Activated T-helper 1 cell treated with anti-CD3 and anti-CD28 coated beads, Interleukin-12 subunit alpha, Interleukin-12 subunit beta, Interleukin-2, Interleukin-4 antibody, amounts not matched to agents 30 ng/mL and 10 ng/mL and 1 ng/mL, durations not matched to agents 14 hours and 24 hours and 36 hours (primary cell): ENCODE measurements at places on chromosomes 2 and 18. TPM values are rescaled to one million over a fixed set of nuclear protein-coding genes. Genes with fewer than 3 reads are reported as not detected.
A peak's percentile ranks its signal among the peaks of the same experiment; 100 is the strongest.

Gene GPR75
- 3.7 TPM in 2 replicates for total RNA-seq

Gene CNDP1
- not detected in 2 replicates for total RNA-seq

GRCh38 chr18:46289463-46289862 lies 185.3 kb downstream of the HAUS1 start:
- no peaks in the 10 kb centered on the region for H3K27me3 ChIP-seq
- no peaks in the 10 kb centered on the region for H3K4me1 ChIP-seq
- H3K4me3 ChIP-seq: no peak overlapping the region
- no peak for DNase-seq
- H3K36me3 ChIP-seq: no peaks in the 10 kb centered on the region
- H3K27ac ChIP-seq: no peak overlapping the region

DNA sequence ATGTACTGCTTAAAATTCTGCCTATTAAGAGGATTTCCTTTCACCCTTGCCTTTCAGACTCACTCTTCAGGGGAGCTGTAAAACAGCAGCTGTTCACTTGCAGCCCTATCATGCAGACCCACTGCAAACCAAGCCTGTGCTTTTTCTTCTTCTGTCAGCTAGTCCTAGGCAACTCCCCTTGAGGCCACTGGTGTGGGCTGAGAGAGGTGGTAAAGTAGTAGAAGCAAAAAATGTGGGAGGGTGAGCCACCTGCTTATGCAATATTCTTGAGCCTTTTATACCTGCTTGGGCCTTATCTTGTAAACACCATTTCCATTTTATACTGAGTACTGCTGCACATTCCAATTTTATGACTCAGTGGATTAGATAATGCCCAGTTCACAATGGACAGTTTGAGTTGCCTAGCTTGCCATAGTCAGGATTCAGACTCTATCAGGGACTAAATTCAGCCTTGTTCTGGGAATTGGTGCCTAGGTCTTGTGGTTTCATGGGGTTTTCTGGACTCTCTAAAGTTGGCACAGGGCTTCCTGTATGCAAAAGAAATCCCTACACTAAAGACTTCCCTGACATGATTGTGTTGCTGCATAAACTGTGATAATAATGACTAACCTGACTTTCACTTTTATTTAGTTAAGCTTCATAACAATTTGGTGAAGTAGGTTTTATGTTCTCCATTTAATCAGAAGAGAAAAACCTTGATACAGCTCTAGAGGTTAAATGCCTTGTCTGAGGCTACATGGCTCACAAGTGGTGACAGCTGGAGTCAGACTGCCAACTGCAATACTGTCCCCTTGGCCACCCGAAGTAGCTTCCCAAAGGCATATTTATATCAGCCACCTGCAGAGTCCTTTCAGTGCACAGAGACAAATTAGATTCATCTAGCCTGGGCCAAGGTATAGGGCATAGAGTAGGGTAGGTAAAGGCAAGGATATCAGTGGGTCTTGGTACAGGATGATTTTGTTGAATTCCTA lies 47.4 kb upstream of the KDM3A start:
- peaks cover 12% of the 10 kb centered on the region for H3K4me1 ChIP-seq
- H3K27me3 ChIP-seq: peaks cover 6% of the 10 kb centered on the region
- no peak for DNase-seq

DNA sequence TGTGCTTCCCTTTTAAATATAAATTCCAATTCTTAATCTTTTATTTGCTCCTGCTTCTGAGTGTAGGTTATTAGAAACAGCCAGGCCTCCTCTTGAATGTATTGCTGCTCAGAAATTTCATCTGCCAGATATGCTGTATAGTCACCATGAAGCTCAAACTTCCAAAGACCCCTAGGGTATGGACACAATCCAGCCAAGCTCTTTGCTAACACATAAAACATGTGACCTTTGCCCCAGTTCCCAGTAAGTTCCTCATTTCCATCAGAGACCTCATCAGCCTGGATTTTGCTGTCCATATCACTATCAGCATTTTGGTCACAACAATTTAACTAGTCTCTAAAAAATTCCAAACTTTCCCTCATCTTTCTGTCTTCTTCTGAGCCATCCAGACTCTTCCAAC lies 75.2 kb downstream of the MAP2 start:
- no peaks in the 10 kb centered on the region for H3K4me1 ChIP-seq
- H3K27me3 ChIP-seq: no peaks in the 10 kb centered on the region
- no peak overlapping the region for H3K27ac ChIP-seq
- DNase-seq: no peak
- H3K4me3 ChIP-seq: no peak overlapping the region
- H3K36me3 ChIP-seq: no peaks in the 10 kb centered on the region

DNA sequence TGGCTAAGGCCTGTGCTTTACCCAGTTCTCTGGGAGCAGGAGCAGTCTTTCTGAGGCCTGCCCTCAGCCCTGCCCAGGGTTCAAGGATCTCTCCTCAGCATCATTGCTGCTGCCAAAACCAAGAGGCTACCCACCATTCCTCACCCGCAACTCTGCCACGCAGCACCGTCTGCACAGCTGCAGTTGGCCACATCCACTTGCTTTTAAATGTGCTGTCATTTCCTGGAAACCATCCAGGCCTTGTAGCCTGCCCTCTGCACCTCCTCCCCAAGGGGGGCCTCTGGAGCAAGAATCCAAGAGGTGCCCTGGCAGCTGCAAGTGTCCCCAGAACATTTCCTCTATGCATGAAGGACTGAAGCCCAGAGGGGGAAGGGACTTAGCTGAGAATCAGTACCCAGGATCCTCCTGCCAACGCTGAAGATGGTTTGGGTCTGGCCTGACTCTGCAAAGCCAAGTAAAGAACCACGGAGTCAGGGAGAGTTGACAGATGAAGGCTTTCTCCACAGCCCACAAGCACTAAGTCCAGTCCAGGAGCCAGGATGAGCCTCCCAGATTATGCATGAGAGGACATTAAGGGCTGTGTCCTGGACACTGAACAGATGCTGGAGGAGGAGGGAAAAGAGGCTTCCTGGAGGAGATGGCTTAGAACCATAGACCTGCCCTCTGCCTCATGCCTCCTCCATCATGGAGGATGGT lies 14.9 kb downstream of the EMX1 start:
- no peaks in the 10 kb centered on the region for H3K4me1 ChIP-seq
- H3K36me3 ChIP-seq: no peaks in the 10 kb centered on the region
- no peak for DNase-seq
- no peak overlapping the region for H3K4me3 ChIP-seq
- H3K27ac ChIP-seq: no peak overlapping the region

DNA sequence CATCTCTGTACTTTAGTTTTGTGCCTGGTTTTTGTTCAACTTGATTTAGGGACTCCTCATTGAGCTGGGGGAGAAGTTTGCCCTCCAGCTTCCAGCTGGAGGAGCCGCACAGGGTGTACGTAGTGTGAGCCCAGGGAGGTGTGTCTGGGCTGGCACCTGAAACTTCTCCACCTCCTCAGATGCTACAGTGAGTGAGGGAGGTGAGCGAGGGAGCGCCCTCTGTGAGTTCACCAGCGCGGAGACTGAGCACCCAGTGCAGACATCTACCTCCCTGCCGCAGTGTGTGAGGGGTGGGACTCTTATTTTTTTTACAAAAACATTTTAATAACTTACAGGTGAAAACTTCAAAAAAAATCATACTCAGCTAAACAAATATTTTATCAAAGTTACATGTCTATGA lies 204.2 kb upstream of the HS6ST1 start:
- no peak overlapping the region for H3K27ac ChIP-seq
- no peak for DNase-seq
- peaks cover 3% of the 10 kb centered on the region for H3K27me3 ChIP-seq

Gene IGFBP2
- 11.1 and 12.3 TPM in 2 replicates for total RNA-seq

DNA sequence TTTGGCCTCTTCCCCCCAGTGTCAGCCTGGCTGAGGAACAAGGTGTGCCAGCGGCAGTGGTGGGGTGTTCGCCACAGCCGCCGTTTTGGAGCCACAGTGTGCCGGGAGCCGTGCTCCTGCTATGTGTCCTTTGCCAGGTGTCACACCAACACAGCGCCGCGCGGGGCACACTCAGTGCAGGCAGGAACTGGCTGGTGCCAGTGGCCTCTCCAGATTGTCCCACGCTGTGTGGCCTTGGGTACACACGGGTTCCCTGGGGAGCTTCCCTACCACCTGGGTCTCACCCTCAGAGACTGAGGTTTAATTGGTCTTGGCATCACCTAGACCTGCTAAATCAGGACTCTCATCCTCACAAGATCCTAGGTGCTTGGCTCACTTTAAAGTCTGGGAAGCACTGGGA lies 171.6 kb downstream of the LDLRAD4 start:
- peaks cover 15% of the 10 kb centered on the region for H3K4me1 ChIP-seq
- no peaks in the 10 kb centered on the region for H3K27me3 ChIP-seq
- DNase-seq: no peak
- H3K36me3 ChIP-seq: peaks cover 4% of the 10 kb centered on the region

- no peak overlapping the region for H3K4me3 ChIP-seq
- no peaks in the 10 kb centered on the region for H3K4me1 ChIP-seq
- DNase-seq: no peak
- H3K27me3 ChIP-seq: no peaks in the 10 kb centered on the region
Observed at GRCh38 chr2:3173031-3173430, 204.6 kb downstream of the EIPR1 start.

DNA sequence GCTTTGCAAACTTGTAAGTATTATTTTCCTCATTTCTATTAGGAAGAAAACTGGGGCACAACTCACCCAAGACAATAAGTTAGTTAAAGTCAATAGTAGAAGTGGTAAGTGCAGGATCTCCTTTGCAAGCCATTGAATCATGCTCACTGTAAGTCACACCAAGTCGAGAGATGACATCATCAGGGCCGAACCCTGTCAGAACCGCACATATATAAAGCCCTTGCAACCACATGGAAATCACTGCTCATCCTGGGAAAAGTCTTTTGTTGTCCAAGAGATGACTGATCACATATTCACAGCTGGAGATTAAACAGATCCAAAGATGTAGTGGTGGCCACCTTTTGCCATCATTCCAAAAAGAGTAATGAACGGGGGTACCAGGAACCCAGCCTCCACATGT lies 484.8 kb upstream of the ID2 start:
- no peak overlapping the region for H3K4me3 ChIP-seq
- peaks cover 1% of the 10 kb centered on the region for H3K36me3 ChIP-seq
- no peak for DNase-seq
- peaks cover 12% of the 10 kb centered on the region for H3K4me1 ChIP-seq
- peaks cover 16% of the 10 kb centered on the region for H3K27me3 ChIP-seq

Gene GPR39
- total RNA-seq: not detected in 2 replicates

DNA sequence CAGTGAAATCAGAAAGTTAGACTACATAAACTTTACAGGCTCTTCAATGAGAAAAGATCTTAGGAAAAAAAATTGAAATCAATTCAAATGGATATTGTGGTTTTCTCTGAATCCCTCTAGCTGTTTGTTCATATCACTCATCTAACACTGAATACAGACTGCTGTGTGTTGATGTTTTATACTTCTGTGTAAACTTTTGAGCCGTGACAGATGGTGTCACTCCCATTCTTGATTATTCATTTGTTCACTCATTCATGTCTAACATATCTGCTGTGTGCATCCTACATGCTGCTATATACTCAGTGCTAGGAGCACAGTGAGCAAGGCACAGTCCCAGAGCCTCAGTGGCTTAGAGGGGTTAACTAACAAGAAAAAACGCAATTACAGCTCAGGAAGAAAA lies 12.6 kb downstream of the KLHL23 start:
- no peaks in the 10 kb centered on the region for H3K4me1 ChIP-seq
- H3K4me3 ChIP-seq: no peak overlapping the region
- DNase-seq: no peak
- H3K36me3 ChIP-seq: peaks cover 8% of the 10 kb centered on the region
- H3K27me3 ChIP-seq: peaks cover 2% of the 10 kb centered on the region

DNA sequence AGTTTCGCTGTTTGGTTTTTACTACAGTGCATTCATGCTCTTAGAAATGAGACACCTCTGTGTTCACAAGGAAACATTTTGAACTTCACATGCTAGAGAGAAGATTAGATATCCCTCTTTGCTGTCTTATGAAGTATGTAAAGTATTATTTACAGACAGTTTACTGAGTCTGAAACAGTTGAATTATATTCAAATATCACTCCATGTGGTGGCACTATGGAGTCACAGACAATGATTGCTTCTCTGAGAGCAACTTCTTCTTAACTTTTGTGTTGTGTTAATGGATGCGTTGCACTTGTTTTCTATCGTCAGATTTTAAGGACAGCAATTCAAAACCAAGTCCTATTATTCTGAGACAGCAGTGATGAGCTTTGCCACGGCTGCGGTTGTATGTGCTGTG lies 823.6 kb downstream of the GALR1 start:
- no peaks in the 10 kb centered on the region for H3K4me1 ChIP-seq
- DNase-seq: no peak
- H3K4me3 ChIP-seq: no peak overlapping the region
- no peaks in the 10 kb centered on the region for H3K36me3 ChIP-seq
- H3K27ac ChIP-seq: no peak overlapping the region
- no peaks in the 10 kb centered on the region for H3K27me3 ChIP-seq

DNA sequence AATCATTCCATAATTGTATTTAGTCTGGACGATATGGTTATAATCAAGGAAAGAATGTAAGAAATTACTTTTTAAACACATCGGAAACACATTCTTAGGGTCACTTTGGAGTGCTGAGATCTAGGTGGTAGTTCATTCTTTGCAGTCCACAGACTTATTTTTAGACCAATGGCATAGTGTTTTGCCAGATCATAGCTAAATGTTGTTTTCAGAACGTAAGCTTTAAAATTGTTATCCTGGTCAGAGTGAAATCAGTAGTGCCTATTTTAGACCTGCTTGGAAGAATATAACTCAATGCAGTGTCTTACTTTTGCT lies 4.3 kb downstream of the MYL12A start:
- H3K27me3 ChIP-seq: peaks cover 2% of the 10 kb centered on the region
- H3K4me3 ChIP-seq: no peak overlapping the region
- H3K4me1 ChIP-seq: peaks cover 74% of the 10 kb centered on the region
- H3K36me3 ChIP-seq: peaks cover 47% of the 10 kb centered on the region
- H3K27ac ChIP-seq: peak overlapping the region; percentile 58
- DNase-seq: no peak

Gene EMILIN2
- total RNA-seq: 26.1 and 28.0 TPM in 2 replicates

DNA sequence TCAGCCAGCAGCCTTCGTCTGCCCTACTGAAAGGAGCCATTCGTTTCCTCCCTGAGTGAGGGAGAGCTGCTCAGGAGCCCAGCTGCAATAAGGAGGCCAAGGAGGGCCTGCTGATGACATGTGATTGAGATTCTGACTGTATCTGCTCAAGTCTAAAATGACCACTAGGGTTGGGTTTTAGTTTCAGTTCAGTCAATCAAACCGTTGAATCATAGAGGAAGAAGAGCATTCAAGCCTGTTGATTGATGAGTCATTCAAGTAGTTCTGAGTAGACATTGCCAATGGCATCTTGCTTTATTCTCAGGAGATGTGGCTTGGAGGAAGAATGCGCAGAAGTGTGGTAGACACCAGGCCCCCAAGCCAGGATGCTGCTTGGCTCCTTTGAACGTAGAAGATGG lies 19.9 kb upstream of the BCL2L11 start:
- H3K4me1 ChIP-seq: peaks cover 15% of the 10 kb centered on the region
- DNase-seq: no peak
- H3K4me3 ChIP-seq: no peak overlapping the region
- peaks cover 41% of the 10 kb centered on the region for H3K27me3 ChIP-seq
- H3K27ac ChIP-seq: peak overlapping the region; percentile 10
- no peaks in the 10 kb centered on the region for H3K36me3 ChIP-seq

GRCh38 chr2:99611786-99612185 lies 122.0 kb upstream of the REV1 start:
- no peak overlapping the region for H3K27ac ChIP-seq
- no peak for DNase-seq
- peaks cover 2% of the 10 kb centered on the region for H3K27me3 ChIP-seq
- H3K4me3 ChIP-seq: no peak overlapping the region

Gene ADGRF3
- total RNA-seq: 2.3 and 2.9 TPM in 2 replicates

Gene AGXT
- total RNA-seq: not detected in 2 replicates

Gene SERPINB3
- not detected in 2 replicates for total RNA-seq

- DNase-seq: peak; percentile 6
- peaks cover 23% of the 10 kb centered on the region for H3K36me3 ChIP-seq
- no peaks in the 10 kb centered on the region for H3K27me3 ChIP-seq
Observed at GRCh38 chr2:23788100-23788499, 138.8 kb downstream of the ATAD2B start.
